ENCODE measurements at places on chromosomes 12 and 14.

- no peak for DNase-seq
Observed at GRCh38 chr12:76035045-76035444, 3.5 kb upstream of the PHLDA1 start.

DNA sequence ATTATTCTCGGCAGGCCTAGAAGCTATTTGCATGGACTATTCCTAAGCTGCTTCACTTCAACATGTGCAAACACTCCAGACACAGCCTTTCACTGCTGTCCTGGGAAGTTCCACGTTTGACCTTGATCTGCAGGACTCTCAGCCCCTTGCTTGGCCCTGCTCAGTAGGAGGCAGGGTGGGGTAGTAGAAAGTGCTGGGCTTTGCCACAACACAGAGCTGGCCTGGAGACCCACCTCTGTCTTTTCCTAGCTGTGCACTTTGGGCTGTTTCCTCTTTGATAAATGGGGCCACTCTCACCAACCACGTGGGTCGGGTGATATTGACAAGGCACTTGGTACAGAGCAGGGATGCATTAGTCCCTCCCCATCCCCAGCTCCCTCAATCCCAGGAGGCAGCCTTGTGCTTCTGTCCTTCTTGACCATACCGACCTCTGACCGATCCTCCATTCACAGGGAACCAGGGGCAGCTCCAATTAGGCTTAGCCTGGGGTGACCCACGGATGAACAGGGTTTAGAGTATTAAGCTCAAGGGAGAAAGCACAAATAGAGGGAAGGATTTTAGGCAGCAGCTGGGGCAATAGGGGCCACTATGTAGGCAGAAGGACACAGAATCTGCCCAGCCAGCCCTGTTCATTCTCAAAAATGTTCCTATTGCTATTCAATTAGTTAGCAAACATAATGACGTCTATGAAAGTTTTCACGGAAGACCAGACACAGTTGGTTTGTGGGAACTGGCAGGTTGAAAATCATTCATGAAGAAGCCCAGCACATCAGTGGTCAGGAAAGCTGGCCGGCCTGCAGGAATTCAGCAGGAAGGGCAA is 63.3 kb downstream of the SYNE3 start:
- no peak for DNase-seq

DNA sequence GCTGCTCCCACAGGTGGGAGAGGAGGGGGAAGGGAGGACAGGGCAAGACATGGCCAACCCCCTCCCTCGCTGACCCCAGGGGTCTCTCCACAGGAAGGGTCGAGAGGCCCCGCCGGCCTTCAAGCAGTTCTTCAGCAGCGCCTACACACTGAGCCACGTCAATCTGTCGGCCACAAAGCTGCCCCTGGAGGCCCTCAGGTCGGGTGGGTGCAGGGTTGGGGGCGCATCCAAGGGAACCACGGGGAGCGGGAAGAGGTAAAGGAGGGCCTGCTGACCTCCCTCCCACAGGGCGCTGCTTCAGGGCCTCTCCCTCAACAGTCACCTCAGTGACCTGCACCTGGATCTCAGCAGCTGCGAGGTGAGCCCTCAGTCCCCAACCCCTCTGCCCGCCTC is 6.1 kb downstream of the CARMIL3 start:
- DNase-seq = no peak

DNA sequence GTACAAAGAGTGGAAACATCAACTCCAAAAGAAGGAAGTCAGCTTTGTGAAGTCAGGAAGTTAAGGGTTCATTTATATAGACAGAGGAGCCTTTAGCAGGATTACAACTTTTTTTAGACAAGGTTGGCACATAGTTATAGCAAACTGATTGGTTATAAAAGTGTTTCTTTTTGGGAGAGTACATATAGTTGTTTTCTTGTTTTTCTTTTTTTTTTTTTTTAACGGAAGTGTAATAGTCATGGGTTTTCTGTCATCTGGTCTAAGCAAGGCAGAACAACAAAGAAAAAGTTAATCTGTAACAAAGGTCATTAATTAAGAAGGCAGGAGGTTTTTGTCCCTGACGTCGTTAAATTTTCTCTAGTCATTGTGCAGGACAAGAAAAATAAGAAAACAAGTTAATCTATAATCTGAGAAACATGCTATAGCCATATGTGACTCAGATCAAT is 13.0 kb upstream of the MFAP5 start:
- no peak for DNase-seq

DNA sequence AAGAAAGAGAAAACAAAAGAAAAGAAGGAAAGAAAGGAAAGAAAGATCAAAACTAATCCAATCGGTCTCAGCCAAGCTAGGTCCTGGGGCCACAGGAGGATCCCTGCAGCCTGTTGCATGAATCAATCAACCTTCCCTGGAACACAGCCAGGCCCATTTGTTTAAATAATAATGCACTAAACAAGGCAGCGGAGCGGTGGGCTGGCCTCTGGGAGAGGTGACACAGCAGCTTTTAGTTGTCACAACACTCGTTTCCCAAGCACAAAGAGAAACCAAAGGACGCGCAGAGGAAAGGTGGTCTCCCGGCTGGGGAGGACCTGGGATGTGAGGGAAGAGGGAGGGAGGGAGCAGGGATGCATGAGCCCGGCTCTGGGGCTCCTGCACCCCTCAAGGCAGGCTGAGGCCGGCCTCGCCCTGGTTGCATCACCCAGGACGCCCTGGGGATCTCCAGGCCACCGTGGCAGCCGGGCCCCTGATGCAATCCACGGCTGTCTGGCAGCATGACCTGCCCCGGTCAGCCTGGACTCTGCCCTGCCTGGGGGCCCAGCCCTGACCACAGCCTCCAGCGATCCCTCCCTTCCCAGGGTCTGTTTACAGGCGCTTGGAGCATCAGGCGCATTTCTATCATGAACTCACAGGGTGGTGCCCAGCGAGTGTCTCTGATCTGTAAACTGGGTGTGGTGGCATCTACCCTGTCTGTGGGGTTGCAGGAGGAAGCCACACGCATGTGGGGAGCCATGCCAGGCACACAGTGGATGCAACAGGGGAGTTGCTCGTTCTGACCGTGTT is 32.5 kb downstream of the MMP17 start:
- no peak for DNase-seq

GRCh38 chr12:1529228-1529861 is 65.0 kb downstream of the FBXL14 start:
- DNase-seq = no peak

DNA sequence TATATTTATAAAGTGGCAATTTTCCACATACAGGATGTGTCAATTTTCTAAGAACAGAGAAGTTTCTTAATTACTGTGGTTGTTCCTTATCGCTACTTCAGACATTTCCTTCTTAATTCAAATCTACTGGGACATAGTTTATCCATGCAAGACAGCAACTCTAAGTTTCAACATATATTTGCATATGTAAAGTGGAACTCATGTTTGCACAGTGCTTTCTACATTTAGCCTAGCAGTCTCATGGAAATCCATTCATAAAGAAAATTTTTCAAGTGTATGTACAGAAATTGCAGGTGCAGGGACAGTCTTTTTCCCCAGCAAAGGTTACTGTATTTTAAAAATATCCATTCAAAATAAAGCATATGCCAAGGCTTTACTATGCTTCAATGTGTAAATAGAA is 956.7 kb upstream of the SEL1L start:
- no peak for DNase-seq

DNA sequence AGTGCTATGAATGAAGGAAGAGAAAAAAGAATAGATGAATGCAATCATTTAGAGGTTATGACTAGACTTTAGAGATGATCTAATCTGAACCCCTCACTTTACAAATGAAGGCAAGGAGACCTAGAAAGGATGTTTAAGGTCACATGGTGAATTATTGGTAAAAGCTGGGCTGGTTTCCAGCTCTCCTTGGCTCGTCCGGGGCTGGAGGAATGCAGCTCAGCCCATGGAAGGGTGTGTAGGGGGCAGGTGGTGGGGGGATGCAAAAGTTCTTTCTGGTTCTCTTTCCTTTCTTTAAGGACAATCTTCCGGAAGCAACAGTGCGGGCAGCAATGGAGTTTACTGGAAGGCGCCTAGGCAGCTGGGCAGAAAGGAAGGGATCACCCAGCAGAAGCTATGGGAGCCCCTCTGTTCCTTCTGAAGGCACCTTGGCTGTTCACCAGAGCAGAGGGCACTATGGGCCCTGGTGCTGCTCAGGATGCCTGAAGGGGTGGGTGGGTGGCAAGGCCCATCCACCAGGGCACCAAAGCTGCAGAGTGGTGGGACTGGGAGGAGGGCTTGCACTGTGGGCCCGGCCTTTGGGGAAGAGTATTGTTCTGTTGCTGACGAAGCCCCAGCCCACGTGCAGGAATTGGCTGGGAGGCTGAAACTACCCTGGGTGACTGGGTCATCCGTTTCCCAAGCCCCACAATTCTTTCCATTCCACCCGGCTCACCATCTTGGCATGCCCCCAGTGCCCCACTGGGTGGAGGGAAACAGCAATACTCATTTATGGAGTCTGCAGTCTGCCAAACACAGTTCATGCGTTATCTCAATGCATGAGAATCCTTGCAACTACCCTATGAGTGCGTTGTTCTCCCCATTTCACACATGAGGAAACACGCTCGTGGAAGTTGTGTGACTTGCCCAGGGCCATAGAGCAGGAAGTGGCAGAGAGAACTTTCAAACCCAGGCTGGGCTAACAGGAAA is 78.2 kb downstream of the IRF2BPL start:
- DNase-seq = no peak

DNA sequence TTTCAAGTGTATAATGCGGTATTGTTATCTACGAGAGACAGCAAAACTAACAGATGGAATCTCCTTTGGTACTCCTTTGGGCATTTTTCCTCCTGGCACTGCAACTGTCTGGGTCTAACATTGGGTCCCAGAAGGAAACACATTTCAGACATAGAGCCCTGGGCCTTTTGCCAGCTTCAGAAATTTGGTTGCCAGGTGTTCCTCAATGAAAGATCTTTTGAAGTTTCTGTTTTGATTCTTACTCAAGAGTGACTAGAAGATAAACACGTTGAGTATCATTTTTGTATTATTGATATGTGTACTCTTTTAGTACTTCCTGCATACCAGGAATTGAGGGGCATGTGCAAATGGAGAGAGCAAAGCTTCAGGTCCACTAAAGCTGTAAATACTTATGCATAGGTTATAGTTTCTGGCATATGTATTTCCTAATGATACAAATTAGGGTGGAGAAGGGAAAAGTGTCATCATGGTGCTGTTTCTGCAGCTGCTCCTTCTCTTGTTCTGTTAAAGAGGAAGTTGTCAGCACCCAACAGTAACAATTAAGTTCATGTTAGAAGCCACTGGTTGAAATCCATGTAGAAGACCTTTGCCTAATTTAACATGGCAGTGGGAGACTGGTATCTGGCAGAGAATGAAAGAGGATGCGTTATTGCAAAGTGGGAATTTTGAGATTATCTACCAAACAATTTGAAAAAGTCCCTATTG is 53.5 kb downstream of the SLC38A6 start:
- no peak for DNase-seq

DNA sequence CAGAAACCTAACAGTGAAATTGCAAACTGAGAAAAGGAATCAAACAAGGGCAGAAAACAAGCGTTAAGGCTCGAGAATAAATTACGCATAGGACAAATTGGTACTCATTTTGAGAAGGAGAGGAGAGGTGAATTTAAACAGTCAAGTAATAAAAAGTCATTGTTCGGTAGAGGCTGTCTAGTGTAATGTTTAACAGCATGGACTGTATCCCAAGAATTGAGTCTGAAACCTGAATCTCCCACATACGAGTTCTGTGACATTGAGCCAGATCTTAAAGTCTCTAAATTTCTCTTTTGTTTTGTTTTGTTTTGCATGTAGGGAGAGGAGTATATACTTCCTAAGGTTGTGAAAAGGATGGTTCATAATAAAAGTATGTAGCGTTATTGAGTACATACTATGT is 216.5 kb upstream of the BTG1 start:
- no peak for DNase-seq

- no peak for DNase-seq
Observed at GRCh38 chr12:110335481-110336045, 54.5 kb downstream of the ATP2A2 start.

DNA sequence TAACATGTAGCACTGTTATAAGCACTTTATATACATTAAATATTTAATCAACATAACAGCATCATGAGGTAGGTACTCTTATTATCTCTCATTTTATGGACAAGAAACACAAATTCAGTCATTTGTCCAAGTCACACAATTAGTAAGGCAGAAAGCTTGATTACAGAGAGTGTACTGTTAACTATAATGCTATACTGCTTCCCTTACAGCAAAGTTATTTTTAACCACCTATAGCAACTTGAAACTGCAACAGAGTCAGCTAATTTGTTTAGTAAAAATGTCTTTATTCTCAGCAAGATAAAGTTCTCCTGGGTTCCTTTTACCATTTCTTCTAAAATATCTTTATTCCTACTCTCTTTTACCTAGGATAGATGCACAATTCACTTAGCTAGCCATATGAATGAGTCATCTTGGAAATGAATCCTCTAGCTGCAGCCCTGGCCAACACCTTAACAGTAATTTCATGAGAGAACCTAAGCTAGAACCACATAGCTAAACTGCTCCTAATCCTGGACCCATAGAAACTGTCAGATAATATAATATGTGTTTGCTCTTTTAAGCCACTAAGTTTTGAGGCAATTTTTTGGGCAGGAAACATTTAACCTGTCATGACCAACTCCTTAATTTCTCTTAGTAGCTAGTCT is 90.2 kb upstream of the HECTD1 start:
- no peak for DNase-seq

DNA sequence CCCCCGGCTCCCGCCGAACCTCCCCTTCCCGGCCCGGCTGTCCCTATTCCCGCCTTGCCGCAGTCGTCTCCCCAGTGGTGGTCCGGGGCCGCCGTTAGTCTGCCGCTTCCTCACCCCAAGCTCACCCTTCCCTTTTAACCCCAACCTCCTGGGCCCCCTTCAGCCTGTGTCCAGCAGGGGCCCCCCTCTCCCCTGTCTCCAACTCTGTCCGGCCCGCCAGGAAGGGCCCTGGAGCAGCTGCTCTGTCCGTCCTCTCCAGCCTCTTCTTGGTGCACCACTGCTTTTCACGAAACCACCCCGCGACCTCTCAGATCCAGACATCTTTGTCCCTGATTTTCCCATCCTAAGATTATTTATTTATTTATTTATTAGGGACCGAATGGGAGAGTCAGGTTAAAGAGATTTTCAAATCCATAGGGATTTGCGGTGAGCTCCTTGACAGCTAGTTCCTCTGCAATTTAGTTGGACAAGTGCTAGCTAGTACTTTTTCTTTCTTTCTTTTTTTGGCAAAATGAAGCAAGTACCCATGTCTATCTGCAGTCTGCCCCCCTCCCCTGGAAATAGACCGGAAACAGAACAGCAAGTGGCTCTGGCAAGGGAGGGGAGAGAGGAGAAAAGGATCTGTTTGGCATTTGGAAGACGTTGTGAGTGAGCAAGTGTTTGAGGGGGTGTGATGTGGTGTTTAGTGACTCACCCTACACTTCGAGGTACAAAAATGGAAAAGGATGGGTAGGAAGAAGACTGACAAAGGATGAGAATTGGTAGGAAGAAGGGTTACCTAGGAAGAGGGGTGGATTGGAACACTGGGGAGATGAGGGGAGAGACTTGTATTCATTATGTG is 632 bp downstream of the UBR7 start:
- DNase-seq = no peak

DNA sequence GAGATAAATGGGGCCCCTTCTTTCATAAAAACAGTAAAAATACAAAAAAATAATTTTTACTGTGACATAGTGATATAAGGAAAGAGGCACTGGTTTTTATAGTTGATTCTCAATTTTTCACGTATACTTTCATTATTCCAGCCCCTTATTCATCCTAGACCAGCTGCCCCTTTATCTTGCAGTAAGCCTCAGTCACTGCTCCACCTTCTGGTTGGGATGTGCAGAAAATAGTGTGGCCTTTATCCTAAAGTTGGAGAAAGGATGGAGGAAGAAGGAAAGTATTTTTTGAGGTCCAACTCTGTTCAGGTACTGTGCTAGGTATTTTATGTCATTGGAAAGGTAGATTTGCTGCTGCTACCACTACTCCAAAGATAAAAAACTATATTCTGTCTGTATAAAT is 172.7 kb downstream of the ANO6 start:
- DNase-seq = no peak

GRCh38 chr14:84657911-84658310 is 872.0 kb upstream of the FLRT2 start:
- DNase-seq = no peak

All from SK-N-MC (cell line).